SK-N-SH (cell line): ENCODE measurements at places on chromosomes 1 and 21. TPM values are rescaled to one million over a fixed set of nuclear protein-coding genes. Genes with fewer than 3 reads are reported as not detected.

- peak; percentile 32 for DNase-seq
- H3K4me3 ChIP-seq: no peak overlapping the region
- peak overlapping the region; percentile 50 for H3K27ac ChIP-seq
- H3K4me1 ChIP-seq: peaks cover 24% of the 10 kb centered on the region
- no peaks in the 10 kb centered on the region for H3K36me3 ChIP-seq
- H3K27me3 ChIP-seq: no peaks in the 10 kb centered on the region
Measured at GRCh38 chr1:17834561-17835100, 79.5 kb downstream of the ACTL8 start.

The SYTL1 gene
- polyA plus RNA-seq: 2.0 and 3.0 TPM in 2 replicates

The AMIGO1 gene
- 0.93 and 0.95 TPM in 2 replicates for polyA plus RNA-seq

DNA sequence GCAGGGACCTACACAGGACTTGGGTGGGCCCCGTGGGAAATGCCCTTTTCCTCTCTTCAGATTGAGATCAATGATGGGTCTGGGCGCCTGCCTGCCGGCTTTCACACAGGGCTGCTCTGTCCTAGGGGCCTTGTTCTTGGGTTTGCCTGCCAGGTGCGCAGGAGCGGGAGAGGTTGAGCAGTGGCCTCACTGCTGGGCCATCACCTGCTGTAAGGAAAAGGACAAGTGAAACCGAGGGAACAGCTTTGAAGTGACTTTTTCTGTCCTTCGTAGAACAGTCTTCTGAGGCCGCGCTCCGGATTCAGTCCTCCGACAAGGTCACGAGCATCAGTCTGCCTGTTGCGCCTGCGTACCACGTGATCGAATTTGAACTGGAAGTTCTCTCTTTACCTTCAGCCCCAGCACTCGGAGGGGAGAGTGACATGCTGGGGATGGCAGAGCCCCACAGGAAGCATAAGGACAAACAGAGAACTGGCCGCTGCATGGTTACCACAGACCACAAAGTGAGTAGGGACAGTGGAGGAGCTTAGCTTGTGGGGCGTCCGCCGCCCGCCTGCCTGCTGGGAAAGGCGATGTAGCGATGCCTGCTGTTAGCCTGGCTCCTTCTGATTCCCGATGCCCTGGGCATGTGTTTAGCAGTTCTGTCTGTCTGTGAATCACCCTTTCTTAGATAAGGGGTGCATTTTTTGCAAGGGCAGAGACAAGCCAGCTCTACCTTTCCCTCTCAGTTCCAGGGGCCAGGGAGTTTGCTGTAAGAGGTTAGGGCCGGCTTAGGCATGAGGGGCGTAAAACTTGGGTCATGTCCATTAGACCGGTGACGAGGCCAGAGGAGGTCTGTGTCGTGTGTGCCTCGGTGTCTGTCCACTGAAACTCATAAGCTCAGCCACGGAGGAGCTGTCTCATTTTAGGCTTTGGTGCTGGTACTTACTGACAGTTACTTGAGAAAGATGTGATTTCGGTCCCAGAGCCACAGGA lies 19.5 kb upstream of the PWP2 start:
- H3K27me3 ChIP-seq: no peaks in the 10 kb centered on the region
- H3K4me3 ChIP-seq: no peak overlapping the region
- no peak overlapping the region for H3K27ac ChIP-seq
- H3K4me1 ChIP-seq: no peaks in the 10 kb centered on the region

The PTPRC gene
- polyA plus RNA-seq: 0.03 and 0.11 TPM in 2 replicates

- no peaks in the 10 kb centered on the region for H3K27me3 ChIP-seq
- no peaks in the 10 kb centered on the region for H3K36me3 ChIP-seq
- no peak for DNase-seq
Measured at GRCh38 chr1:175221557-175222175, 29.1 kb upstream of the KIAA0040 start.

DNA sequence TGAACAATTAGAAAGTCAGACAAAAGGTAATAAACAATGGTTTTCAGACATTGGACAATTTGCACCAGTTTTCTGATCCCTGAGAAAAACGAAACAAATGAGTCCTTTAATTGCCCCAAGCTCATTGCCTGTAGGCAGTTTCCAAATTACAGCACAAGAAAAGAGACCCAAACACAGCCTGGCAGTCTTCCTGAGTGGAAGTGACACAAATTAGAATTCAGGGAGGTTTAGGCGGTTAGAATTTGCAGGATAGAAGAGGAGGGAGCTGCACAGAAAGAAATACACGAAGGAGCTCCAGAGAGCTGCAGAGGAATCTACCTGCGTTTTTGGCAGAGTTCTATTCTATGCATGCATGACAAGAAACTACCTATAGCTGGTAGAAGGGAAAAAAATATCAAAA lies 115.7 kb downstream of the PIGK start:
- H3K36me3 ChIP-seq: peaks cover 7% of the 10 kb centered on the region
- H3K27me3 ChIP-seq: no peaks in the 10 kb centered on the region
- H3K4me3 ChIP-seq: no peak overlapping the region

The RHBDL2 gene
- 0.06 and 0.07 TPM in 2 replicates for polyA plus RNA-seq

- peak overlapping the region; percentile 9; the same call in 1 of the 2 replicates for H3K27ac ChIP-seq
- H3K4me3 ChIP-seq: no peak overlapping the region
- H3K36me3 ChIP-seq: no peaks in the 10 kb centered on the region
- no peak for DNase-seq
- no peaks in the 10 kb centered on the region for H3K27me3 ChIP-seq
Measured at GRCh38 chr1:170318736-170319135, 173.0 kb downstream of the NTMT2 start.

- H3K27ac ChIP-seq: no peak overlapping the region
- no peak for DNase-seq
- H3K36me3 ChIP-seq: no peaks in the 10 kb centered on the region
- H3K4me3 ChIP-seq: no peak overlapping the region
- H3K4me1 ChIP-seq: no peaks in the 10 kb centered on the region
Measured at GRCh38 chr1:93033029-93033428, 46.1 kb upstream of the MTF2 start.

- H3K4me1 ChIP-seq: peaks cover 8% of the 10 kb centered on the region
- peak overlapping the region; percentile 81 for H3K4me3 ChIP-seq
- H3K36me3 ChIP-seq: peaks cover 4% of the 10 kb centered on the region
- peak overlapping the region; percentile 7; the same call in 1 of the 2 replicates for H3K27ac ChIP-seq
- DNase-seq: peak; percentile 70
Measured at GRCh38 chr1:236524142-236524894, 536 bp downstream of the LGALS8 start.

The CD244 gene
- polyA plus RNA-seq: not detected in 2 replicates

The CAPN9 gene
- not detected in 2 replicates for polyA plus RNA-seq
